DMS153 (cell line): ENCODE measurements at places on chromosomes 6 and 20.

- no peak for DNase-seq
These were observed 1.7 kb downstream of the FAXC start for GRCh38 chr6:99347804-99348203.

- no peak for DNase-seq
These were observed 311.7 kb downstream of the CBLN4 start for GRCh38 chr20:55693641-55694040.

DNA sequence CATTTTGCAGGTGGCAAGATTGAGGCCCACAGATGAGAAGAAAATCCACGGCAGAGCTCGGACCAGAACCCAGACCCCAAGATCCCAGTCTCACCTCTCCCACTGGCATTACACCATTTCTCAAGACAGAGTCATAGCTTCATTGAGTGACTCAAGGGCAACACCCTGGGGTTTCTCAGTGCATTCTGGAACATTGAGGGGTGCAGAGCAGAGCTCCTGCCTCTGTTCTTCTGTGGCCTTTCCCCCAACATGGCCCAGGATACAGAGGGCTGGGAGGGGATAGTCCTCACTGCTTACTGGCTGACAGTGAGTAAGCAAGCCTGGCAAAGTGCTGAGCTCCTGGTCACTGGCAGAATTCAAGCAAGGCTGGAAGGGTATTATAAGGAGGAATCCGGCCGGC, 74.0 kb downstream of the MDGA1 start:
- DNase-seq, result no peak

DNA sequence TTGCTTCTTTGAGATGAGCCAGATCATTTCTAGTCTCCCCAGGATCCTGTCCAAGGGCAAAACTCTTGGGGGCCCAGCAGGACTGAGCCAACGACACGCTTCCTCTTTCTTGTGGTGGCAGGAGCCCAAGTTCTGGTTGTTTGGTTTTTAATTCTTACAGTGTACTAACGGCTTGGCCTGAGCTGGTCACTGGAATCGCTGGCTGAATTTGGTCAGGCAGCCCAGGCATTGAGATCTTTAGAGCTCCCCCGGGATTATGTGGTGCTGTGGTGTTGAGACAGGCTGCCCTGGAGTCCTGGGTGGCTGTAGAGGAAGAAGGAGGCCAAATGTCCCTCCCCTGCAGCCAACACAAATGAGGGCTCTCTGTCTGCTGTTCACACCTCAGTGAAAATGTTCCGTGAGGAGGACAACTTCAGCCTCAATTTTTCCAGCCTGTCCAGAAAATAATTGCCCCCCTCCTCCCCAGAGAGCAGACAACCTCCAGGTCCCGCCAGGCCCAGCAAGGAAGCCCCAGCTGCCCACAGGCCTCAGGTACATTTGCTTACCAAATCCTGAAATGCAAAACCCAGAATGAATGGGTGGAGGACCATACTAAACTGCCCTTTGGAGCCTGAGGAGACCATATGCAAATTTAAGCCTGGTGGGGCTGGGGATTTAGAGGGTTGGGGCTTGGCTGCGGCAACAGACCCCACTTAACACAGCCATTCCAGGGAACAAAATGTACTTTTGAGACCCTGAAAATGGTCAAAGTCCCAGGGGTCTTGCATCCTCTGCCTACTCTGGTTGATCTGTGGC, 23.6 kb downstream of the BNIP5 start:
- no peak for DNase-seq

DNA sequence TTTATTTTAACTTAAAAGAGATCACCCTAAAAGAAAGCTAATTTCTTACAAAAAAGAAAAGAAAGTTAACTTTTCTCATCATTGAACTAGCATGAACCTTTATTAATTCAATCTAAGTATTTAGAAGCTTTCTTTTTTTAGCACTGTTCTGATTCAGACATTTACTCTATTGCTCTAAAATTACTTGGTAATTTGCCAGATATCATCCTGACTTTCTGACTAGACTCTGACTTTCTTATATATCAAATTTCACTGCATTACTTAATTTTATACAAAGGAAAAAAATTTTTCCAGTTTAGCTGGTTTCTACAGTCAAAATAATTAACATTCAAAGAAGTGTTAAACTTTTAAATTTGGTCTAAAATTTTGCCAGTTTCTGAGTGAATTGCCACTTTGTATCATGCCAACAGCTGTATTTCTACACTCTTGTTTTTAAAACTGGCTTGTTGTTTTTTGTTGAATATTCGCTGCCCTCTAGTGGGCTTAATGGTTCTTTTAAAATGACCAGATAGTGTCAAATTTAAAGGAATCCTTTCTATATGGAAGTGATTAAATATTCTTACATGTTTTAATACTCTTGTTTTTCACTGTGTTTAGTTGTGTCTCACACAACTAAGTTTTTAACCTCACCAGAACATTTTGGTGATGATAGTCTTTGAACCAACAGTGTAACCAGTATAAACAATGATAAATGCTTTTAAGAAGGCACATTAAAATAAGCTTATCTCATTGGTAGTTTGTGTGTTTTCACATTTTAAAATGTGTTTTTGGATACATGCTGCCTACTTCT, 102.0 kb downstream of the POPDC3 start:
- peak; percentile 10 for DNase-seq
